ENCODE measurements at places on chromosomes 16 and 17.

- DNase-seq: no peak
Observed at GRCh38 chr17:77429369-77429968, 288.7 kb downstream of the SEC14L1 start.

DNA sequence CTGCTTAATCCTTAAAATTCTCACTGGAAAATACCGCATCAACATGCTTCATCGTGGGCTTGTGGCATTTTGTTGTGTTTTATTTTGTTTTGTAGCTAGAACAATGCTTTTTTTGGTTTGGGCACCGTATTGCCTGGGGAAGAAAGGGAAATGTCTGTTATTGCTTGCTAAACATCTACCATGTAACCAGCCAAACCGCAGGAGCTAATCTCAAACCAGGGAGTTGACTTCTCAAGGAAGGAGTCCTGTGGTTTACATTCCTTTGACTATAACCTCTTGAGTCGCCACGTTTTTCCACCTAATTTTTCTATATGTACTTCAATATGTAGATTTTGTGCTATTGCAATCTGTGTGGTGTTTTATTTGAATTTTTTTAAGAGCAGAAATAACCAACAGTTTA is 593.5 kb upstream of the SOX9 start:
- no peak for DNase-seq

GRCh38 chr17:50660042-50660886 is 25.6 kb downstream of the ABCC3 start:
- peak; percentile 37 for DNase-seq

- DNase-seq: no peak
Observed at GRCh38 chr17:10073941-10074340, 124.5 kb downstream of the GAS7 start.

DNA sequence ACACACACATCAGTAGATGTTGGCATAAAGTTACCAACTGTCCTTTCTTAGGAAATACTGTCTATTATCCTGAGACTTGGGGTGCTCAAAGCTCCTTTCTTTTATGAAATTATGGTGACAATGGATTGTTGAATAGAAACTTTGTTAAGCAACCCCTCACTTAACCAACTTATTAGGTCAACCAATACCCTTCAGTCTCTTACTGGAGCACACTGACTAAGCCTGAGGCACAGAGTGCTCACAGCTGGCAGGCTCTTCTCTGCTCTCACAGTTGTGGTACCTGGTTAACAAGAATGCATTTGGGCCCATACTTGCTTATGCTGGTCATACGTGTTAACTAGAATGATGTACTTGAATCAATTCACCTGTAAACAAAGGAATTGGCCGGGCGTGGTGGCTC is 24.8 kb downstream of the CD300LF start:
- no peak for DNase-seq

DNA sequence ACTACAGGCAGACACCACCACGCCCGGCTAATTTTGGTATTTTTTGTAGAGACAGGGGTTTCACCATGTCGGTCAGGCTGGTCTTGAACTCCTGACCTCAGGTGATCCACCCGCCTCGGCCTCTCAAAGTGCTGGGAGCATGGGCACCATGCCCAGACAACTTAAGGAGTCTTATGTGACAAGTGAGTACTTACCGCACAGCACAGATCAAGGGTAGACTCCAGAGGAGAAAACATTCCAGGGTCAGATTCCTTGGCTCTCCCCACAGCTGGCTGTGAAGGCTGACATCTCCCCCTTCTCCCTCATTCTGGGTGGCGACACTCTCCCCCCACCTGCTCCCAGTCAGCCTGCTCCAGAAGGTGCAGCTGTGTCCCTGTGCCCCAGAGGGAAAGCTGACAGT is 10.6 kb downstream of the ZSCAN10 start:
- no peak for DNase-seq

GRCh38 chr17:47889734-47890529 is 6.1 kb upstream of the SP2 start:
- peak; percentile 88 for DNase-seq

DNA sequence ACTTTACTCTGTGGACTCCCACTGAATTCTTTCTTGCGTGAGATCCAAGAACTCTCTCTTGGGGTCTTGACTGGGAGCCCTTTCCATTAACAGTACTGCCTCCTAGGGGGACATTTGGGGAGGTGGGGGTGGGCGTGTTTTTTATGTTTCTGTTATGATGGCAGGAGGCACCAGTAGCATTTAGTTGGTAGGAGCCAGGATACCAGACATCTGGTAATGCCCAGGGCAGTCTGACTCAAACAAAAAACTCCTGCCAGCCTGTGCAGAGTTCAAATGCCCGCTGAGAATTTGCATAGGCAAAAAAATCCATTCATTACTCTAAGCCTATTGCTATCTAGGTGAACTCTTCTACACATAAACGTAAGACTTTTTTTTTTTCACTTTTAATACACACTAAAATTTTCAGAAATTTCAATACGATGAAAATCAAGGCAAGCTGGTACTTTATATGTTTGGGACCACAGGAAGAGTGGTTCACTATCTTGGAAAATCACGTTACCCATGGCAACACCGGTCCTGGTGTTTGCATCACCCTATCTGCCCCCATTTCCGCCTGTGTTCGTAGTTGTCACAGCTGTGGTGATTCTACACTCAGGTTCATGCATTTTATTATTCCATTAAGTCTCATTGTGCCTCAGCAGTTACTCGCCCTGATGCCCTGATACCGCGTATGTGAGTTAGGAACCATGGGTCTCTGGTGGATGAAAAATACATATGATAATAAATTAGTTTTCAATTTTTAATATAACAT is 121.1 kb upstream of the XYLT1 start:
- DNase-seq: no peak

- DNase-seq: no peak
Observed at GRCh38 chr17:59678918-59679317, 28.3 kb downstream of the PTRH2 start.

GRCh38 chr17:73738751-73739575 is 94.7 kb upstream of the SDK2 start:
- no peak for DNase-seq

DNA sequence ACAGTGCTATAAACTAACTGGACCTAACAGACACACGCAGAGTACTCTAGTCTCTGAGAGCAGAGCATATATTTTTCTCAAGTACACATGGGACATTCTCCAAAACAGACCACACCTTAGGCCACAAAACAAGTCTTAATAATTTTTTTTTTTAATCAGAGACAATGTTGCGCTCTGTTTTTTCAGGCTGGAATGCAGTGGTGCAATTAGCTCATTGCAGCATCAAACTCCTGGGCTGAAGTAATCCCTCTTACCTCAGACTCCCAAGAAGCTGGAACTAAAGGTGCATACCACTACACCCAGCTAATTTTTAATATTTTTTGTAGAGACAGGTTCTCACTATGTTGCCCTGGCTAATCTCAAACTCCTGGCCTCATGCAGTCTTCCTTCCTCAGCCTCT is 37.7 kb downstream of the ULK2 start:
- DNase-seq: no peak

DNA sequence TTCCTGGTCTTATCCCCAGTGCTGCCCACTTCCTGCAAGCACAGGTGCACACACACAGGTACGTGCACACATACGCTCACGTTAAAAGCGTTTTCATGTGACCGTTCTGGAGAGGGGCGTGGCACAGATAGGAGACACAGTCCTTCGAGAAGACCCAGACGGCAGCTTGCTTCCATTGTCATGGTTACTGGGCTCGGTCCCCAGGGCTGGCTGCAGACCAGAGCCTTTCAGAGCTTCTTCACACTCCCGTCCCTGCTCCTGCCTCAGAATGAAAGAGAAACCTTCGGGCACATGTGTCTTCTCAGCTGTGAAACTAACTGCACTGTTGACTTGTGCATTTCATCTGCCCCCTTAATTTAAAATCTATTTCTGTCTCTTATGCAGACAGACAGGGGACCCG is 154.2 kb downstream of the PITPNC1 start:
- DNase-seq: no peak

- DNase-seq: no peak
Observed at GRCh38 chr16:69329369-69330285, 761 bp downstream of the PDF start.

GRCh38 chr16:22623351-22623781 is 112.7 kb downstream of the NPIPB5 start:
- DNase-seq: no peak

DNA sequence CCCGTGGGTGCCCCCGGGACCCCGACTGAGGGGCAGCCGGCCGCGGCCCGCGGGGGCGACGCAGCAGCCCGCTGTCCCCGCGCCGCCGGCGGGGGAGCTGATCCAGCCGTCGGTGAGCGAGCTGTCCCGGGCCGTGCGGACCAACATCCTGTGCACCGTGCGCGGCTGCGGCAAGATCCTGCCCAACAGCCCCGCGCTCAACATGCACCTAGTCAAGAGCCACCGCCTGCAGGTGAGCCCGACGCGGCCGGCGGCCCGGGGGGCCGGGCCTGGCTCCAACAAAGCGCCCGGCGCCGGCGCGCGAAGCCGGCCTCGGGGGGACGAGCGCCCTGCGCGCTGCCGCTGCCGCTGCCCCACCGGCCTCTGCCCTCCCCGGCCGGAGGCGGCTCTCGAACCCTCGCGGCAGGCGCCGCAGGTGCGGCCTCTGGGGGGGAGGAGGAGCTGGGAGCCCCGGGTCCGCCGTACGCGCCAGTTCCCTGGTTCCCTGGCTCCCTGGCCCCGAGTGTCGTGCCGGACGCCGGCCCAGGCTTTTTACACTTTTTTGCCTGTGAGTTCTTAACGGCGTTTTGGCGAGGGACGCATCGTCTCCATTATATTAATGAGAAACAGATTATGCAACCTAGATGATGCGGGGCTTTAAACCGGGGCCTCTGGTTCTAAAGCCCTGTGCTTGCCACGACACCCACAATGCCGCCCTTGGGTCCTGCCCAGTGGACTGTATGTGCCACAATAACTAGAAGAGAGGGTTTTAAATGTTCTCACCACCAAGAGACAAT is 521 bp downstream of the ATMIN start:
- peak; percentile 8 for DNase-seq

GRCh38 chr17:39915559-39915958 is 2.9 kb downstream of the GSDMB start:
- no peak for DNase-seq

DNA sequence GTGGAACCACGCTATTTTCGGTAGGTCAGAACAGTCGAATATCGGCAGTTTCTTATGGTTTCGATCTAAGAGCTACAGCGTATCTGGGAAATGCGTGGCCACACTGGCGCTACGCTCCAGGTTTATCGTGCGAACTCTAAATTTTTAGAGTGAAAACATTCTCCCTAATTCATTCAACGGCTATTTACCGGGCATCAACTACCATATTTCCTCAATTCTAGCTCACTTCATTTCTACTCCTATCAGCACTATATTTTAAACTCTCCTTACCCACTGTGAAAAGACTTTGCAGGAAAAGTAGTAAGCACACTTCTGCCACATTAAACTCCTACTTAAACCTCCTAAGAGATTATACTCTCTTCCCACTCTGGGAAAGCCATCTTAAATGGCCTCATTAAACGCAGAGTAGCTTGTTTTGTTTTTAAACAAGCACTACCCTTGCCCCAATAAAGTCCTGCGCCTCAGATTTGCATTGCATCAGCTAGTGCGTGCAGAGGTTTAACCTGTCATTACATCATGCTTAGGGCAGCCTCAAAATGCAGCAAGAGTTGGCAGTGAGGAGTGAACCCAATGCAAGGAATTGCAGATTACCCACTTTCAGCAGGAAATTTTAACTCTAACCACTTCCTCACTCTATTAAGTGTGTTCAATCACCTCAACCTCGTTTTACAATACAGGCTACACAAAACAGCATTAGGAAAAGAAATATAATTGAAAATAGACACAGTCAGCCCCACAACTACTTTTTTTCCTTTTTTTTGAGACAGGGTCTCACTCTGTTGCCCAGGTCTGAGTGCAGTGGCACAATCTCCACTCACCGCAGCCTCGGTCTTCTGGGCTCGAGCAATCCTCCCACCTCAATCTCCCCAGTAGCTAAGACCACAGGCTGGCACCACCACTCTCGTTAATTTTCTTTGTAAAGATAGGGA is 18.8 kb downstream of the SIAH1 start:
- peak; percentile 71 for DNase-seq

DNA sequence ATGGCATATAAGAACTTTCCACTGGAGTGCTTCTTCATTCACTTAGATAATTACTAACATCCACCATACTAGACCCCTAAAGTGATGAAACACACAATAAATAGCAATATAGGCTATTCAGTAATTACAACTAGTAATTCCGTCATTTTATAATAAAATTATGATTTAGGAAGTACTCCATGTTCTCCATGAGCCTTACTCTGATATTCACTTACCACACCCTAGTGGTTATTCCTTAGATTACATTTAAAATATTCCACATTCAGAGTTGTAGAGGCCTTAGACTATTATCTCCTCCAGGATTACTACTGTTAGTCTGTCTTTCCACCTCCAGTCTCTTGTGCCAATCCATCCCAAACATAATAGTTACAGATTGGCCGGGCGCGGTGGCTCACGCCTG is 62.4 kb downstream of the STH start:
- peak; percentile 25 for DNase-seq

GRCh38 chr17:5331506-5331905 is 49.4 kb downstream of the RABEP1 start:
- no peak for DNase-seq

DNA sequence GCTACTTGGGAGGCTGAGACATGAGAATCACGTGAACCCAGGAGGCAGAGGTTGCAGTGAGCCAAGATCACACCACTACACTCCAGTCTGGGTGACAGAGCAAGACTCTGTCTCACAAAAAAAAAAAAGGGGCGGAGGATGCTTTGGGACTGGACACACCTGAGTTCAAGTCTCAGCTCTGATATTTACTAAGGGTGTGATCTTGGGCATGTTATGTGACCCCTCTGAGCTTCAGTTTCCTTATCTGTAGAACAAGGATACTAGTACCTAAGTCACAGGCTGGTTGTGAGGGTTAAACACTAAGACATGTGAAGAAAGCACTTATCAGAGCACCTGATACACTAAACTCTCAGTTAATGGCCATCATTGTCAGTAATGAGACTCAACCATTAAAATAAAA is 25.9 kb downstream of the HOXB1 start:
- no peak for DNase-seq

GRCh38 chr17:5901731-5902130 is 168.4 kb upstream of the WSCD1 start:
- DNase-seq: no peak

DNA sequence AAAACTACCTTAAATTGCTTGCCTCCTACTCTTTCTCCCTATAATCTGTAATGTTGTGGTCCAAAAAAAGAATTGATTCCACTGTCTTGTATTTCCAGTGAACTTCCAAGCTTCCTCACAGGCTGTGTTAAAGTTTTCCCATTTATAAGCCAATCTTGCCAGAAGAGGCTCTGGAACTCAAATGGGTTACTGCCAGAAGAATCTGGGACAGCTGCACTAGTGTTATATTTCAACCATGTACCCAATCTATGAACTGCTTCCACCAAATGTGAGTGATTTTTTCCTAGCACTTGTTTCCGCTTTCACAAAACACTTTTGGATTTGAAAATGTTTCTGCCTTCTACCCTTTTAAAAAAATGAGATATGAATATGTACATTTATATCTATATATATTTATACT is 1.8 kb downstream of the CCDC43 start:
- no peak for DNase-seq

GRCh38 chr17:32861981-32862380 is 14.9 kb downstream of the MYO1D start:
- DNase-seq: peak; percentile 57

GRCh38 chr17:42541041-42541833 is 5.2 kb downstream of the NAGLU start:
- no peak for DNase-seq

GRCh38 chr16:2447920-2448583 is 11.9 kb upstream of the TEDC2 start:
- no peak for DNase-seq

- DNase-seq: no peak
Observed at GRCh38 chr17:50892101-50892776, 26.1 kb upstream of the TOB1 start.

Measured in inflammatory macrophage treated with lipopolysaccharide for 1 hour (primary cell).